ENCODE measurements at places on chromosomes 1 and 21.

DNA sequence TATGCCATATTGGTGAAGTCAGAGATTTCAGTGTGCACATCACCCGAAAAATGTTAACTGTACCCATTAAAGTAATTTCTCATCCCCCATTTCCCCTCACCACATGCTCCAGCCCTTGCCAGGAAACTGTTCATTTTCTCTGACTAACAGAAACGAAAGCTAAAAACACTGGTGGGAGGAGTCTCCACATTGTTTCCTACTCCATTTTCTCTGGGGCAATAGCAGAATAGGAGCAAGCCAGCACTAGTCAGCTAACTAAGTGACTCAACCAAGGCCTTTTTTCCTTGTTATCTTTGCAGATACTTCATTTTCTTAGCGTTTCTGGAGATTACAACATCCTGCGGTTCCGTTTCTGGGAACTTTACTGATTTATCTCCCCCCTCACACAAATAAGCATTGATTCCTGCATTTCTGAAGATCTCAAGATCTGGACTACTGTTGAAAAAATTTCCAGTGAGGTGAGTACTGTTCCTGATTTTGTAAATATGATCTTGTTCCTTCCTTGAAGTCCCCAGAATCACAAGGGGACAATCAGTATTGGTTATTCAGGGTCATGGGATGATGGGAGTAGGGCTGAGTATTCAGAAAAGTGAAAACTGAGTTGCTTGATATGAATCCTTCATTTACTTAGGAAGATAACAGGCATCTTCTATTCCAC, at the start of gene IFI16:
Gene IFI16, plus strand, starts transcription at position 204 of the 658 bp plus-strand sequence. CDS start 4,774 bp downstream, outside the sequence.
- peak; percentile 42 for DNase-seq

DNA sequence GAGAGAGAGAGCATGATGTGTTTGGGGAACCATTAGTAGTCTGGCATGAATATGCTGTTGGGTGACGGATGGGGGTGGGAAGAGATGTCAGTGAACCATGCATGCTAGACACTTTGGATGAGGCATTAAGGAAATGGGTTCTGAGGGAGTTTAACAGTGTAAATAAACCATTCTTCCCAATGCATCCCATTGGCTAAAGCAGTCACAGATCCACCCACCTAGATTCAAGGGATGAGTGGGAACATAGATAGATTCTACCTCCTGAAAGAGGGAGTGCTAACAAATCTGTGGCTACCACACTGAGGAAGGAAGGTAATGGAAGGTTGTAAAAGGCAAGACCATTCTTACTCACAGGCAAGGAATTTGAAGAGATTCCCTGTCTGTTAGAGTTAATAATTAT, 129.8 kb upstream of the CACNA1E start:
- no peak for DNase-seq

GRCh38 chr1:69794831-69795230, 227.1 kb downstream of the LRRC7 start:
- no peak for DNase-seq

DNA sequence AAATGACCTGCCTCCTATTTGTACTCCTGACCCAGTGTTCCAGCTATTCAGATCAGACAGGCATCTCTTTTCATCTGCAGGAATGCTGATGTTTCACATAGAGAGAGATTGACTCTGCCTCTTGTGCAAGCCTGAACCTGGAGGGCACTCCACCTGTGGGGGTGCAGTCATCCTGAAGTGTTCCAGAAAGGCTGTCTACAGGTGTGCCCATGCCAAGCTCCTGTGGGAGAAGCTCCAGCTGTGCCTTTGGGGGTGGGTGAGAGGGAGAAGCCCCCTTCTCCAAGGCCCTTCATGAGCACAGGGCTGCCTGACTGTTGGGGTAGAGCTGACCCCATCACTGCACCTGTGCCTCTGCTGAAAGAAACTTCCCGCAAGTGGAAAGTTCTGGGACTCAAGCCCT, 22.8 kb downstream of the IFI44 start:
- no peak for DNase-seq

DNA sequence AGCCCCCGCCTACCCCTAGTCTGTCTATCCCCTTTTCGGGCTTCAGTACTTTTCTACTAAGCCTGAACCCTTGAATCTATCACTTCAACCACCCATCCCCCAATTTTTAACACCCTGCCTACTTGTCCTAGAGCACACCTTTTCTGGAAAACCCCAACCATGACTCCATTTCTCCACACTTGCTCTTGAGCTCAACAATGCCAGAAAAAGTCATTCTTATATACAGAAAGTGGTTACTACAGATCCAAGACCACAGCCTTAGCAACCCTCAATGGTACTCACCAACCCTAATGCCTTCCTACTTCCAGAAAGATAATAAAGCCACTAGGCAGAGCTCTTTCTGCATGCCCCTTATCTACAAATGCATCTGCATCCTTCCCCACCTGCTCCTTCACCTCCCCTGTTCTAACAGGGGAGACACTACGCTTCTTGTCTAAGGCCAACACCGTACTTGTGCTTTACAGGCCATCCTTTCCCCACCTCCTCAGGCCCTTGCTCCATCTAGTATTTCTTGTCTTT, 41.2 kb downstream of the DMAP1 start:
- no peak for DNase-seq

GRCh38 chr1:53075206-53075605, 13.2 kb downstream of the PODN start:
- no peak for DNase-seq

DNA sequence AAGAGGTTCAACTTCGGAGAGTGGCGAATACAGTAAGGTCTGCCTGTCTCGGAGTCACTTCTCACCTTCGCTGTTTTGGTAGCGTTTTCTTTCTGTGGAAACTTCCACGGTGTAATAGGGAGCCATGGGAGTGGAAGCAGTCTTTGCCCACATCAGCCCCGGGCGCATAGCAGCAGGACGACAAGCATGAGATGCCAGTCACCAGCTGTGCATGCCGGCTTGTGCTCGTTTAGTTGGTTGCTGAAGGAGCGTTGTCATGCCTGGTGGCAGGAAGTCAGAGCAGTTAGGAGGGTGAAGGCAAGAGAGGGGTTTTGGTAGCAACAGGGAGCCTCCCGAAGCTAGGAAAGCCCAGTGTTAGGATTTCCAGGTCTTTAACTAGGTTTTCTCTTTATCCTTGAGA, 58.8 kb downstream of the MRPS6 start:
- DNase-seq = no peak

DNA sequence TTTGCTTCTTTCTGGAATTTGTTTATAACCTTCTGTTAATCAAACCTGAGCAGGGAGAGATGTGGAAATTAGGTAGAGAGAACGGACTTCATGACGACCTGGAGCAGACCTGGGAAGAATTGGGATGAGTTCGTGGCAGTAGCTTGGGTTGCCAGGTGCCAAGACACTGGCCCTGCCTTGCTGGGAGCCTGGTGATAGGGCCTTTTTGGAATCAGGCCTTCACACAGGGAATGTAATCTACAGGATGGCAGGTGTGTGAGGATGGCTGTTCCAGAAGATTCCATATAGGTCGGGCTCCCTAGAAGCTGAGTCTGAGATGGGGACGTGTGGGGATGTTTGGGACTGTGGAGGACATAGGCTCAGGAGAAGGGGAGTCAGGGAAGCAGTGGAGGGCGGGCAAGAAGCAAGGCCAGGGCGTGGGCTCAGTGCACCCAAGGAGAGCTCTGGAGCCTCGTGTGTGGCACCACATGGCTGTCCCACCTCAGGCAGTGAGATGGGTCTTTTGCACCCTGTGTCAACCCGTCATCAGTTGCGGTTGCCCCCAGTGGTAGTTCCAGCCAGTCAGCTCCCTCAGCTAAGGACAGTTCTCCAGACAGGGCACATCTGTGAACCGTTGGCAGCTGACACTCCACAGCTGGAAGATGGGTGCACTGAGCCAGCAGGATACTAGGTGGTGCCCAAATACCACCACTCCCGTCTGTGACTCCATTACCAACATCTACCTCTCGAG, 395.9 kb downstream of the MATN1 start:
- no peak for DNase-seq

GRCh38 chr21:36663033-36663855, 35.7 kb upstream of the SIM2 start:
- no peak for DNase-seq

DNA sequence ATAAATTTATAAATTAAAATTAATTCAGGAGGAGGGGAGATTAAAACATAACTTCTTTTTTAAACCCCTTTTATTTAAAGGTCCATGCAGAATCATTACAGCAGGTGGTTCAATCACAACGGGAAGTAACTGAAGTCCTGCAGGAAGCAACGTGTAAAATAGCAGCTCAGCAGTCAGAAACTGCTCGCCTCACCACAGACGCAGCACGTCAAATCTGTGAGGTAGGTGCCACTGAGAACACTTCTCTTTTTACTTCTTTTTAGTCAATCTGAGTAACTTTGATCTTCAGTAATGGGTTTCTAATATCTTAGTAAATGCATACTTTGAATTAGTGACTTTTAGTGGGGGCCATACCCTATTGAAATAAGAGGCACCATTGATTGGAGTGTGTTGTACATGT, 87.0 kb downstream of the CEP350 start:
- DNase-seq = no peak

DNA sequence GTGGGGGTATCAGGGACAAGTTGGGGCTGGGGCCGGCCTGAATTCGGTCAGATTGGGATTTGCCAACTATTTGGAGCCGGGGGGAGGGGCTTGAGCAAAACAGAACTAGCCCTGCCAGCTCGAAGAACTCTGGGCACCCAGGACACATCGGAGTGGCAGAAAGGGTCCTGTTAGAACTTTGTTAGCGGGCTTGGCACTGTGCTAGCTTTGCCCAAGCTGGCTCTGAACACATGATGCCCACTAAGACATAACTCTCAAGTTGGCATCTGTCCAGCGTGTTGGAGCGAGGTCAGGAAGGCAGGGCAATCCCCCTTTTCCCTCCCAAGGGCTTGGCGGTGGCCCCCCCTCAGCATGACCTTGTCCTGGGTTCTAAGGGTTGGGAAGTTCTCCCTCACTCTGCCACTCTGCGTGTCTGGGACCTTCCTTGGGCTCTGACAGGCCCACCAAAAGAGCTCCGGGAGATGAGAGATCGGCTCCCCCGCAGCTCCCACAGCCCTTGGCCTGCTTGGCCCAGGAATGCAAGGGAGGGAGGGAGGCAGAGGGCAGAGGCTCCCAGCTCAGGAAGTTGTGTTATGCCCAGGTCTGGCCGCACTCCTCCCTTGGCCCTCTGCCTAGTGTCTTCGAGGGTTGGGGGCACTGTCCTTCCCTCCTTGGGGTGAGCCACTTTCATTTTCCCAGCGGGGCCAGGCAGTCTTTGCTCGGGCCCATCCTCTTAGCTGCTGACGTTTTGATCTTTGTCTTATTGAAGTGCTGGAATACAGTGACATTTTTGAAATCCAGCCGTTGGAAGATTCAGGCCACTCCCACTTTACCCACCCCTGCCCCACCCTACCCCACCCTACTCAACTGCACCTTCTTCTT, 1.2 kb downstream of the LMNA start:
- DNase-seq = no peak

GRCh38 chr1:86718786-86719185, 14.4 kb downstream of the SH3GLB1 start:
- no peak for DNase-seq

DNA sequence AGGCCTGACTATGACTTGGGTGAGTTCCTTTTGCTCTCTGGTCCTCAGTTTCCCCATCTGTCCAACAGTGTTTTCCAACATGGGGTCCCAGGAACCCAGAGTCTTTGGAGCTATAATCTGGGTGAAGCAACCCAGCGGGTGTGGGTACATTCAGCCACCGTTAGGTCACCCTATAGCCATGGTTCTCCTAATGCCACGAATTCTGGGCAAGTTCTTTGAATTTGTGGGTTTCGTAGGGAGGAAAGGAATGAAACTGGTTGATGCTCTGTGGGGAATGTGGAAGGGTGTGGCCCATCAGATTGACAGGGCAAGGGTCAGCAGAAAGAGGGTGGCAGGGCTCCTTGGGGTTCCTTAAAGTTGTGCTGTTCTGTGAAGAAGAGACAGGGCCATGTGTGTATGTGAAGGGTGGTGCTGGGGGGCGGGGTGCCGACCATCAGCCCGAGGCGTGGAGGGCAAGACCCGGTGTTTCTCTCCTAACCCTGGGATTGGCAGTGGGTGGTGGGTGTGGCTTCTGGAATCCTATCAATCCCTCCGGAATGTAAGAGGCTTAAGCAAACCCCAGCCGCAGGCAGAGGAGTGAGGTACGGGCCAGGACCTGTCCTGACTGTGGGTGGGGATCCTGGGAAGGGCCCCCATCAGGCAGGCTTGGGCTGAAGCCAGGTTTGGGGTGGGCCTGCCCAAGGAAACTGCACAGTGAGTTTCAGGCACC, 35.5 kb upstream of the ZNF362 start:
- DNase-seq = no peak

- no peak for DNase-seq
Measured at GRCh38 chr1:30419831-30420230, 303.6 kb downstream of the MATN1 start.

- DNase-seq = no peak
Measured at GRCh38 chr1:152582647-152583046, 2.3 kb upstream of the LCE3D start.

GRCh38 chr1:60367532-60367931, 294.0 kb upstream of the C1orf87 start:
- DNase-seq = no peak

DNA sequence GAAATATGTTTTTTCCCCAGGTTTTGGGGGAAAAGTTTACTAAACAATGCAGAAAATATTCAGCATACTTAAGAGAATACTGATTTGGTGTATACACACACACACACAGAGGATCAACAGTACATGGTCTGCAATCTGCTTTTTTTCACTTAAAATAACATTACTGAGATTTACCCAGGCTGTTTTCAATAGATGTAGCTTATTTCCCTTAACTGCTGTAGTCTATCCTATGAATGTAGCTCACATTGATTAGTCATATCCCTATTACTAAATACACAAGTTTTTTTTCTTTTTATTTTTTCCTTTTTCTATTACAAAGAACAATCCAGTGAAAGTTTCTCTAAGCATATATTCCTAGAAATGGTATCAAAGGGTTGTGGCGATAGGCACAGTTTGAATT, 266.7 kb upstream of the GREM2 start:
- DNase-seq = no peak

GRCh38 chr1:229161740-229162139, 109.2 kb upstream of the RAB4A start:
- DNase-seq = no peak

GRCh38 chr1:235714205-235714897, 64.8 kb upstream of the GNG4 start:
- no peak for DNase-seq

DNA sequence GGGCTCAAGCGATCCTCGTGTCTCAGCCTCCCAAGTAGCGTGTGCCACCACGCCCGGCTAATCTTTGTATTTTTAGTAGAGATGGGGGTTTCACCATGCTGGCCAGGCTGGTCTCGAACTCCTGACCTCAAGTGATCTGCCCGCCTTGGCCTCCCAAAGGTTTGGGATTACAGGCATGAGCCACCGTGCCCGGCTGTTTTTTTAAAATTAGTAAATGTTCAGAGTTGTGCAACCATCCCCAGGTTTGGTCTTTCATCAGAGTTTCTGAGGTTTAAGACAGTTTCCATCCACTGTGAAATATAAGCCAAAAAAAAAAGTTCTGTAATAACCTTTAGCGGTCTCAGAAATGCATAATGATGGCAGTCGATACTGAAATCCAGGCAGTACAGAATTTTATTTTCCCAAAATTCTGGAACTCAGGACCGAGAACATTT, 550 bp upstream of the SYT11 start:
- DNase-seq = no peak

- DNase-seq = no peak
Measured at GRCh38 chr1:226033582-226033981, 28.9 kb upstream of the H3-3A start.

- DNase-seq = no peak
Measured at GRCh38 chr21:17753736-17754135, 65.4 kb downstream of the C21orf91 start.
